ENCODE measurements at places on chromosomes 7 and 10.

DNA sequence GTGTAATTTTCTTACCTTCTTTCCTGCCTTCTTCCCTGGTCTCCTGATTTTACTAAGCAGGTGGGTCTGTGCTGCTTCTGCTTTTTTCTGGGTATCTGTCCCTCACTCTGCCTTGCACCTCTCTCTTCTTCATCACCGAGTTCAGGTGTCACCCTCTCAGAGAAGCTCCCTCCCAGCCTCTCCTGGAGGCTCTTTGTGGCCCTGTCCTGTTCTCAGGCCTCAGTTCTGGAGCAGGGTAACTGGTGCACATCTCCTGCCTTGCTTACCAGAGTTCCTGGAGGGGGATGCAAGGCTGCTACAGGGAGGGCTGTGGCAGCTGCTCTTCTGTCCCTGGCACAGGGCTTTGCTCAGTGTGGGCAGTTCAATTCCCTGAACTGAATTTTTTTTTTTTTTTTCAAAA lies 66.1 kb downstream of the RBM33 start:
- no peak for DNase-seq

DNA sequence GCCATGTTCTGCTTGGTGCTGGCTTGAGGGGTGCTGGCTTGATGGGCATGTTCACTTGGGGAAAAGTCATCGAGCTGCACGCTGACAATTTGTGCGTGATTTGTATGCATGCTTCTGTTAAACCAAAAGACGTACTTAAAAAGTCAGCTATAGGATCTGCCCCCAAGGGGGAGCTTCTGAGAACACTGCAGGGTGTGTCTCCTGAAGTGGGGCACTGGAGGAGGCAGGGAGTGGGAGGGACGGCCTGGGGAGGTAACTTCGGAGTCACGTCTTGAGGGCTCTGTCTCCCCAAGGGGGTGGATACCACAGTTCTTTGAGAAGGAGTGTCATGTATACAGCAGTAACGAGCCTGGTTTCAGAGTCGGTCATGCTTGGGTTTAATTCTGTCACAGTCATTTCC lies 406.5 kb downstream of the PLXNA4 start:
- no peak for DNase-seq

DNA sequence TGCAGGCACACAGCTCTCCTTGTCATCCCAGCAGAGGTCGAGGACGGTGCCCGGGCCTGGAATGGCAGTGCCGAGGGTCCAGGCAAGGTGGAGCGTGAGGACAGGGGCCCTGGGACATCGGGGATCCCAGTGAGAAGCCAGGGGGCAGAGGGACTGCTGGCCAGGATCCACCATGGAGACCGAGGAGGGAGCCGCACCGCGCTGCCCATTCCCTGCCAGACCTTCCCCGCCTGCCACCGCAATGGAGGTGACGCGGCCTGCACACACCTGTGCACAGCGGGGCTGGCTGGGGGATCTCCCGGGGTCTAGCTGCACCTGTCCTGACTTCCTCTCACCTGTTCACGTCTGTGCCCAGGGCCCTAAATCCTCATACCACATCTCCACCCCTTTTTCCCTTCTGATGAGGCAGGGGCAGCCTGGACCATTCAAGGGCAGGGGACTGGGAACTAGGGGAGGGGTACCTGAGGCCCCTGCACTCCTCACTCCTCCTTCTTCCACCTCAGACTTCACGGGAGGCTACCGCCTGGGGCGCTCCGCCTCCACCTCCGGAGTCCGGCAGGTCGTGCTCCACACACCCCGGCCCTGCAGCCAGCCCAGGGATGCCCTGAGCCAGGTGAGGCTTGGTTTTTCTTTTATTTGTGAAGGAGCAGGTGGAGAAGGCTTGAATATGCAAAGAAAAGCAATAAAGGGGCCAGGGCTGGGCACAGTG lies 6.9 kb downstream of the NYAP1 start:
- DNase-seq, result no peak

DNA sequence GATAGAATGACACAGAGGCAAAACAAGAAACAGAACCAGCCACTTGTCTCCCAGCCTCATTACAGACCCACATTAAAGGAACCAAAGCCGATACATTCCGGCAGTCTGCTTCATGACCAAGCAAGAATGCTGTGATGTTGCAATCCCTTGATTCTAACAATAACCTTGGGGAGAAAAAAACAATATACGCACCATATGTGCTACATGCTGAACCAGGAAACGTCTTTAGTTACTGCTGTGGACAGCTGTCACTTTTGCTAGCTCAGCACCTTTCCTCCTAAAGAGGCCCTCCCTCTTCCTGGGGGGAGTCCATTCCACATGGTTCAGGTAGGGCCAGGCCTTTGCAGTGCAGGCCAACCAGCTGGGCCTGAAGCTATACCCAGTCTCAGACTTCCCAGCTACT lies 79.1 kb downstream of the PRTFDC1 start:
- no peak for DNase-seq

GRCh38 chr10:43390759-43391158 lies 18.2 kb downstream of the HNRNPF start:
- DNase-seq, result no peak

DNA sequence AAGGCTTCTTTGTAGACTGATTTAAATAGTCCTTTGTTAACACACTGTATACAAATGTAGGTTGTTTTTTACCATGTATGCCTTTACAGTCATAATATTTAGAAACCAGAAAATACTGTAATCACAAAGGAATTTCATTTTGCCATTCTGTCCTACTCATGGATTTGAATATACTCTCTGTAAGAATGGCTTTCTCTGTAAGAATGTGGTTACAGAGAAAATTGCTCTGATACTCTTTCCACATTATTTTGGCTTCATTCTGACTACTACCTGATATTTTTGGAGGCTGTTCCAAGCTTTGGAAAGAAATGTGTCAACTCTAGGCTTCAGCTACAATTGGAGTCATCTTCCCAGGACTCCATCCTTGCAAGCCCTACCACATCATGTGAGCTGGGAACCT lies 23.5 kb downstream of the CH25H start:
- DNase-seq, result no peak

Measured in stimulated activated CD4-positive, alpha-beta T cell treated with anti-CD3 and anti-CD28 coated beads, Interleukin-1b, Interleukin-23, amount 100 ng/mL, for 48 hours (primary cell).